ENCODE measurements at places on chromosomes 16 and 17.

DNA sequence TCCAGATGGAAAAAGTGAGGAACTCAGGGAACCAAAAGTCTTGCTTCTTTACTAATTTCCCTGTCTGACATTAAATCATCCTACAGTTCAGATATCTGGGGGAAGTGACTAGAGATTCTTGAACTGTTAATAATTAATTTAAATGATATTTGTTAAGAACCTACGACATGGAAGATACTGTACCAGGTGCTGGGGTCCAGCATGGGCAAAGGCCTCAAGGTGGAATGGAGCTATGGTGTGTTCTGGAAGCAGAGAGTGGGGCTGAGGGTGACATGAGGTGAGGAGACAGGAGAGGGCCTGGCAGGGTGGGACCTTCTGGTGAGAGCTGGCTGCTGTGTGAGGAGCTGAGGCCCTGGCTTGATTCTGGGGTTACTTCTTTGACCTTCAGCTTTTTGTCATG lies 6.0 kb upstream of the CCL2 start:
- no peak for DNase-seq

DNA sequence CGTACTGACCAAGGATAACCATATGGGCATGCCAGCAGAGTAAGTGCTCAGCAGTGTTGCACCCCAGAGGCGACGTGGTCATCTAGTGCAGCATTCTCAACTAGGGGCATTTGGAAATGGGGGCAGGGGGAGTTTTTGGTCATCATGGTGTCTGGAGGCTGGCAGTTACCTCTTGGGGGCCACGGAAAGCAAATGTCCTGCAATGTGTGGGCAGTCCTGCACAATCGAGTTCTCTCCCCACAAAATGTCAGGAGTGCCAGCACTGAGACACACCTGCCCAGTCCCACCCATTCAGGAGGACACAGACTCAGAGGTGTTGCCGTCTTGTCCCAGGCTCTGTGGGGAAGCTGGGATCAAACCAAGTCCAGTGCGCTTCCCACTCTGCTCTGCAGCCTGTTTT lies 3.0 kb downstream of the RASL10B start:
- no peak for DNase-seq

GRCh38 chr16:81635063-81635937 lies 143.8 kb upstream of the PLCG2 start:
- no peak for DNase-seq

DNA sequence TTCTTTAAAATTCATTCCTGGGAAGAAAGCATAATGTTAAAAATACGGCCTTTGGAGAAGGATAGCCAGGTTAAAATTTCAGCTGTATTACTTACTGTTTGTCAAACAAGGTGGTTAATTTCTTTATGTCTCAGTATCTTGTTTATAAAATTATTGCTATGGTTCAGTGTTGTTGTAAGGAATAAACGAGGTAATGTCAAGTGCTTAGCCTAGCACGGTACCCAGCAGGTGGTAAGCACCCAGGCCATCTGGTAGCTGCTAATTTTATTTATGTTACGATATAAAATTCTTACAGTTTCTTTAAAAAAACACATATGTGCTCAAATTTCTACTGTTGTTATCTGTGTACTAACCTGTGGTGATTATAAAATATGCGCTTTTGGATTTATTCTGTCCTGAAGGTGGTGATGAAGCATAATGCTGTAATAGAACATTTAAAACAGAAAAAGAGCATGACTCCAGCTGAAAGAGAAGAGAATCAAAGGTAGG lies 48.9 kb downstream of the C17orf58 start:
- no peak for DNase-seq

DNA sequence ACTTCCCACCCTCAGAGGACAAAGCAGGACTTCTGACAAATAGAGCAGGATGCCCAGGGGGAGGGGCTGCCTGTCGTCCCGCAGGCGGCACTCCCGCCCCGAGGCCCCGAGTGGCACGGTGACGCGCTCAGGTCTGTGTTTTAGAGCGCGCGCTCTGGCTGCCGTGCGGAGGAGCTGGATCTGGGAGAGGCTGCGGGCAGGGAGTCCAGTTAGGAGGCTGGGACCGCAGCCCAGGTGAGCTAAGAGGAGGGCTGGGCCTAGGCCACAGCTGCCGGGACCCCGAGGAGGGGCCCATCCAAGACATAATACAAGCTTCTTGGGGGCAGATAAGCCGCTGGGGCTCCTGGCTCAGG lies 6.4 kb downstream of the DOC2A start:
- no peak for DNase-seq

GRCh38 chr17:12247761-12248160 lies 227.1 kb downstream of the MAP2K4 start:
- DNase-seq, result no peak

DNA sequence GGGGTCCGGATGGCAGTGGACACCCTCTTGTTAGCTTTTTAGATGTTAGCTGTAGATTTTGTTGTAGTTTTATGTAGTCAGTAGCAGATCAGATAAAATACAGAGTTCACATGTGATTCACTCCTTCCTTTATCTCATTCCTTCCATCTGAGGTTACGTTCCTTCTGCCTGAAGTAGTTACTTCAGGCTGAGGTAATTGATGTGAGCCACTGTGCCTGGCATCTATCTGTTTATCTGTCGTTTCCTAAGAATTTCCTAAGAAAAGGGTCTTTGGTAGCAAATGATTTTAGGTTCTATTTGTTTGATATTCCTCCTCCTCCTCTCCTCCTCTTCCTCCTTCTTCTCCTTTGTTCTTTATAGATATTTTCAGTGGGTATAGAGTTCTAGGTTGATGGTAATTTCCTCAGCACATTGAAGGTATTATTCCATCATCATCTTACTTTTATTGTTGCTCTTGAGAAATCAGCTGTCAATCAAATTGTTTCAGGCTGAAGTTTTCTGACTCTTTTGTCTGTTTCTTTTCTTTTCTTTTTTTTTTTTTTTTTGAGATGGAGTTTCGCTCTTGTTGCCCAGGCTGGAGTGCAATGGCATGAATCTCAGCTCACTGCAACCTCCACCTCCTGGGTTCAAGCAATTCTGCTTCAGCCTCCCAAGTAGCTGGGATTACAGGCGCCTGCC lies 29.6 kb upstream of the FBXO47 start:
- DNase-seq, result no peak

- DNase-seq, result no peak
Measured at GRCh38 chr16:80924372-80924978, 82.2 kb downstream of the CMC2 start.

- no peak for DNase-seq
Measured at GRCh38 chr17:28975646-28976045, 24.3 kb upstream of the PHF12 start.
